Memory B cell (primary cell): ENCODE measurements at places on chromosomes 6 and 20.
A peak's percentile ranks its signal among the peaks of the same experiment; 100 is the strongest.

GRCh38 chr6:136840276-136841001 is 18.0 kb downstream of the PEX7 start:
- no peak for DNase-seq

- DNase-seq = no peak
These were observed 73.8 kb upstream of the CCN6 start for GRCh38 chr6:111980143-111980542.

DNA sequence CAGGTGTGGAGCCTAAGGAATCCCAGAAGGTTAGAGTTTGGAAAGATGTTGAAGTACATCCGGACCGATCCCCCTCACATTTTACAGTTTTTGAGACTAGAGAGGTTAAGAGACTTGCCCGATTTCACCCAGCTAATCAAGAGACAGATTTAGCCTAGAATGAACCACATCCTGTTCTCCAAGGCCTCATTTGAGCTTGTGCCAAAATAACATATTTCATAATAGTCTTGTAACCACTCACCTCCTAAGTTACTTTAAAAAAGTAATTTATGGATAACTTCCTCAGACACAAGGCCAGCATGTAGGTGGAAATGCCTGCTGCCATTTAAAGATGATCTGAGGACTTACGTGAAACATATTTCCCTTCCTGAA is 39.8 kb upstream of the ARHGAP18 start:
- DNase-seq = no peak

DNA sequence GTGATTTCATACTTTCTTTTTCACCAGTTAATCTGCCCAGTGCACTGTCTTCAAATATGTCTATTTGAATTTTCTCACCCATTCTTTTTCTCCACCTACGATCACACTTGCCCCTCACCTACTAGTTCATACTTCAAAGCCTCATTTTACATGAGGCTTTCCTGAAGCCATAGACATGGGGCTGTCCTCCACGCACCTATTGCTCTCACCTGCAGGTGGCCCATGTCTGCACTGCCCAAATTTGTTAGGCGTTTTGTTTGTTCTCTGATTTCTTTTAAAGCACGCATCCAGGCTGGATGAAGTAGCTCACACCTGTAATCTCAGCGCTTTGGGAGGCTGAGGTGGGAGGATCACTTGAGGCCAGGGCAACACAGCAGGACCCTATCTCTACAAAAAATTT is 106.8 kb upstream of the RIPOR2 start:
- DNase-seq = no peak

DNA sequence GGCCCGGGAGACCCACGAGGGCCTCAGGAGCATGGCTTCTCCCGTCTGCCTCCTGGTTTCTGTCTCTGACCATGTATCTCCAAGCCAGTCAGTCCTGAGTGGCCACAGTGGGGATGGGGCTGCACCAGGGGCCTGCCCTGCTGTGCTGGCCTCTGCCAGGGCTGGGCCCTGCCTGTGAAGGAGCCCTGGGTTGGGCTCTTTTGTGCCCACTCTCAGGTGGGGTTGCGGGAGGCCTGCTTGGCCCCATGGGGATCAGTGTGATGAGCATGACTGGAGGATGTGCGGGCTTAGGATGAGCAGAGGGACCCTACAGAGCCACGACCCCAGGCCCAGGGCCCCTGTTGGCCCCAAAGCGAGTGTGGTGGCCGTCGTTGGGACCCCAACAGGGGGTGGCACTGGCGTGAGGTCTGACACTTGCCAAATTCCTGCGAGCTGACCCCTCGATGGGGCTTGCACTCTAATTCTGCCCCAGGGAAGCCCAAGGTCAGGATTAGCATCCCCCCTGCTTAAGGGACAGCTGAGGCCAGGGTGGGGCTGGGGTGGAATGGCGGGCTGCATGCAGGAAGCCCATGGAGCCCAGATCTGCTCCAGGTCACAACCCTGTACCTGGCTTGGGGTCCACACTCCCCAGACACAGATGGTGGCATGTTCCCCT is 90.0 kb upstream of the BHLHE23 start:
- no peak for DNase-seq

- DNase-seq = no peak
These were observed 90.1 kb downstream of the RSPH3 start for GRCh38 chr6:158909938-158910337.

DNA sequence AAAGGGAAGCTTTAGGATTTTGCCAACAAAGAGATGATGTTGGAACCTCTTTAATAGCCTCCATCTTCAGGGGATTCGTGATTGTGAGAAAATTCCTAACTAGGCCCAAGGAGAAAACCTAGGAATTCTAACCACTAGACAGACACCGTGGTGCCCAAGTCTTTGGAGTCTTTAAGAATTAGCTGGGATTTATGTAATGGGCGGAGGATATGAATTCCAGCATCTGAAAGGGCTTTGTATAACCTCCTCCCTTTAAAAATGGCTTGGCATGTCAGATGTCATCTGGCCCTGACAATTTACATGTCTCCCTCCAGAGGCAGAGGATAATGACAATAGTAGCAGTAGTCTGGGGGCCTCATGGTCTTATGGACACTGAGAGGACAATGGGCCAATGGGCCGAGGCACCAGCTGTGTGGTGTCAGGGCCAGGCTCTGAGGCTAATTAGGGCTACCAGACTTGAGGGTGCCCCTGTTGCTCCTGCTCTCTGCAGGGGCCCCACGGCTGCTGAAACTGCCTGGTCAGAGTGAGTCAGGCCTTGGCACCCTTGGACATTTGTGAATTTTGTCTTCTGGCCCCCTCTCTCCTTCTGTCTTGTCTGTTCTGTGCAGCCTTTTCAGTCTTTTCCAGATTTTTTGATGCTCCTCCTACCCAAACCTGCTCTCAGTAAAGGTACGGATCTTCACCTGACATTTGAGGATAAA is 113.9 kb downstream of the EDN1 start:
- DNase-seq = no peak

- peak; percentile 63 for DNase-seq
These were observed 2.8 kb downstream of the SIRPA start for GRCh38 chr20:1897965-1898464.

DNA sequence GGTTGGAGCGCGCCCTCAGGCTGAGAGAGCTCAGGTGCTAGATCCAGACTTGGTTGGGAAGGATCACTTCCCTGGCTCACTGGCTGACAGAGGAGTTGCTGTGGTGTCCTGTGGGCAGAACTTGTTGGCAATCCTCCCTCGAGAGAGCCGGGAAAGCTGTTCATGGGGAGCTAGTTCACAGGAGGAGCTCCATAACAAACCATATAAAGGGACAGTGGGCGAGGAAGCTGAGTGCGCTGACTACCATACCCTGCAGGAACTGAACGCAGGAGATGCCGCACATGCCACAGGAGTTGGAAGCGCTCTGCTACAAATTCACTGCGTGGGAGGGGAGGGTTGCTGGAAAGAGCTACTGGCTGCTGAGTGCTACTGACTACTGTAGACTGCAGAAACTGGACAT is 243.2 kb downstream of the OGFRL1 start:
- DNase-seq = no peak

- DNase-seq = no peak
These were observed 16.5 kb upstream of the GPR6 start for GRCh38 chr6:109961611-109962041.

DNA sequence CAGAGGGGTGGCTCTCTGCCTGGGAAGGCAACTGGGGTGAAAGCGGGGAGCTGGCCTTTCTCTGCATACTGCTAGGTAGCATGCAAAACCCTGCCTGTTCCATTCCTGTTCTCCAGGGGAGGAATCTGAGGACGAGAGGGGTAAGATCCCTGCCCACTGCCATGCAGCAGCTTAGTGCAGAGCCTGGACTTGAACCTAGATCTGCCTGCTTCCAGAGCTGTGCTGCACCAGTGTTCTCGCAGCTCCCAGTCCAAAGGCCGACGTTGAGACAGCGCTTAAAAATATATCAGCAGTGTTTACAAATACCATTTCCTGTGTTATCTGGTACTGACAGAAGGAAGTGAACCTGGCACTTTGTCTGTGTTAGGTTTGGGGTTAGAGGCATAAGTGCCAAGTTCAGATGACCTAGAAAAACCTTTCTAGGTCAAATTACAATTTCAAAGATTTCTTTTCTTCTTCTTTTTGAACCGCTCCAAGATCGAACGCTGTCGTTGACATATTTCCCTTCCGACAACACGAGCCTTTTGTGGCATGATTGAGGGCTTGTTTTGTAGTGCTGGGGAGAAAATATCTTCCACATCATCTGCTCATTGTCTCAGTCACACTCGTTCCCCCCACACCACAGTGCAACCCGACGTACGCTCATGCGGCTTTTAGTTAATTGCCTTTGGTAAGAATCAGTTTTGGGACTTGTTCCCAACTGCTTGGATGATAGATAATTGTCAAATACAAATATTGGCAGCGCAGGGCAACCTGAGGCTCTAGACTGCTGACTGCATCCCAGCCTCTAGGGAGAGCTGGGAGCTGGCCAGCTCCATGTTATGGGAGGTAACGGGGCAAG is 44.6 kb downstream of the TOX2 start:
- DNase-seq = no peak

- no peak for DNase-seq
These were observed 51.9 kb upstream of the IYD start for GRCh38 chr6:150316936-150317335.

- no peak for DNase-seq
These were observed 422.7 kb downstream of the NKAIN2 start for GRCh38 chr6:124226396-124226795.

DNA sequence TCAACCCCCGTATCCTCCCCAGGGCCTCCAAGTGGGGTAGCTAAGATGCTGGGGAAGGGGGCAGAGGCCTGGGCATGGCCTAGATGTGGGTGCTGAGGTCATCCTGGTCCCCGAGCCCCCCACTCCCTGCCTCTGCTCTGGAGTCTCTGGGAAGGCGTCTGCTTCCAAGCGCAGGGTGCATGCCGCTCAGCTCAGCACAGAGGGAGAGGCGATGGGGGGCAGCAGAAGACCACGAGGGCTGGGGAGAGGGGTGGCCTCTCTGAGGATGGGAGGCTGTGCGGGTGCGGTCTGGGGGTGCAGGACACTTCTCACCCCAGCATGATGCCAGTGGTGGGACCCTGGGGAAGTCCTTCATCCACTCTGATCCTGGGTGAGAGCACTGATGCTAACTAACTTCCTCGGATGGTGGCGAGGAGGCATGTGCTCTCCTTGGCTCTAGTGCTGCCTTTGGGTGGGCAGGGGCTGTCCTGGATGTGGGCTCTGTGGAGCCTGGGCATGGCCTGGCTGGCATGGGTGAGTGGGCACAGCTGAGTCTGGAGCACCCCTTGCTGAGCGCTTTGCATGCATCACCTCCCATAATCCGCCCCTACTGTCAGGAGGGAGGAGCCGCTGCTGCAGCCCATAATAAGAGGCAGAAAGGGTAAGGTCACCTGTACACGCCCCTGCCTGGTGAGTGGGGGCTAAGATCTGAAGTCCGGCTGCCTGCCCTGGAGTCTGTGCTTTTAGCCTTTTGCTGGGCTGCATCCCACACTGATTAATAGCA is 34.7 kb downstream of the EFCAB8 start:
- no peak for DNase-seq

- DNase-seq = peak; percentile 23
These were observed 1.4 kb downstream of the NKX2-4 start for GRCh38 chr20:21395666-21396598.
